Uterus (tissue), 4 donors: ENCODE measurements at places on chromosomes 7 and 10.
A peak's percentile ranks its signal among the peaks of the same experiment; 100 is the strongest.

GRCh38 chr10:102633287-102633686, 11.0 kb upstream of the TRIM8 start:
- H3K27me3 ChIP-seq = no peaks in the 10 kb centered on the region
- H3K27ac ChIP-seq = peak overlapping the region; percentile 64
- H3K36me3 ChIP-seq = no peaks in the 10 kb centered on the region
- no peak overlapping the region for H3K4me3 ChIP-seq
- peaks cover 6% of the 10 kb centered on the region for H3K4me1 ChIP-seq
- no peak for DNase-seq

DNA sequence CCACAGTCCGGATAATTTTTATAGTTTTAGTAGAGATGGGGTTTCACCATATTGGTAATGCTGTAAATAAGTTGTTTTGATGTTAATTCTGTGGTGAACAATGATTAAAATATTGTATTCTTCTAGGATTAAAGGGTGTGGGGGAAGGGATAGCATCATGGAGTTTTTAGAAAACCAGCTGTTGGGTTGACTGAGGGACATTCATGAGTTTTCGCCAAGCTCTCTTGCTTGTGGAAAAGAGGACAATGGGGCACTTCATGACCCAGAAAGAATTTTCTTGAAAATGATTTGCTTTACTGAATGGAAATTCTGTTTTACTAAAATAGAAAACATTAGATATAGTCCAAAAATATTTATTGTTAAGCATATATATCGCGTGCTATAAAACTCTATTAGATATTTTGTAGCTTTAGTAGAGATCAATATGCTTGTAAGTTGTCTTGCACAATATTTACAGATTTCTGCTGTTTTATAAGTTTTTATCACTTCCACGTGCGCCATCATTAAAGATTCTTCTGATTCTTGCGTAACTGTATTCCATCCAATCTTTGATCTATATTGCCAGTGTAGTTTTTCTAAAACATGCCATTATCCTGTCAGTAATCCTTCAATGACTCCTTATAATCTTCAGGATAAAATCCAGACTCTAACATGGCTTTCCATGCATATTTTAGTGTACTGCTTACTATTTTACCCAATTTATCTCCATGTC, 41.8 kb downstream of the LCOR start:
- no peaks in the 10 kb centered on the region for H3K4me1 ChIP-seq
- no peak for DNase-seq
- H3K36me3 ChIP-seq = no peaks in the 10 kb centered on the region
- H3K27ac ChIP-seq = no peak overlapping the region
- no peak overlapping the region for H3K4me3 ChIP-seq

- H3K4me1 ChIP-seq = peaks cover 13% of the 10 kb centered on the region
- no peaks in the 10 kb centered on the region for H3K36me3 ChIP-seq
- no peak overlapping the region for H3K27ac ChIP-seq
- H3K27me3 ChIP-seq = peaks cover 68% of the 10 kb centered on the region
- DNase-seq = no peak
- no peak overlapping the region for H3K4me3 ChIP-seq
Observed at GRCh38 chr7:129784783-129785684, 167.7 kb downstream of the UBE2H start.

DNA sequence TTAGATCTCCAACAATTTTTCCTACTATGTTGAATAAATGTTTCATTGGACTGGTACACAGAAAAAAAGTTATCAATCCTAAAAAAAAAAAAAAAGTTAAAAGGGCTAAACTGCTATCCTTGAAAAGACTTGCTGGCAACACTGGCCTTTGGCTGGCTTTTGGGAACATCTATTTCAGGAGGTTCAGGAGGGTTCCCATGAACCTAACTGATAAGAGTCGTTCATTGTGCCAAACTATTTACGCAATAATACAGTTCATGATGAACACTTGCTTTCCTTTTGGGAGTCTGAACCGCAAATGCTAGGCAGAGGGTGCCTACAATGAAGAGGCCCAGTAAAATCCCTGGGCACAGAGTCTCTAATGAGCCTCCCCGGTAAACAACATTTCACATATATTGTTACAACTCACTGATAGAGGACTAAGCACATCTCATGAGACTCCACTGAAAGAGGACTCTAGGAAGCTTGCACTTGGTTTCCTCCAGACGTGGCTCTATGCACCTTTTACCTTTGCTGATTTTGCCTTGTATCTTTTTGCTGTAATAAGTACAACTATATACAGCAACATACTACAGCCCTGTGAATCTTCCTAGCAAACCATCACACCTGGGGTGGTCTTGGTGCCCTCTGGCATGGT, 45.0 kb downstream of the ZFAND4 start:
- no peaks in the 10 kb centered on the region for H3K36me3 ChIP-seq
- H3K4me1 ChIP-seq = no peaks in the 10 kb centered on the region
- H3K4me3 ChIP-seq = no peak overlapping the region

GRCh38 chr10:127534074-127534473, 15.0 kb upstream of the NPS start:
- H3K36me3 ChIP-seq = no peaks in the 10 kb centered on the region
- H3K27me3 ChIP-seq = no peaks in the 10 kb centered on the region
- DNase-seq = no peak

DNA sequence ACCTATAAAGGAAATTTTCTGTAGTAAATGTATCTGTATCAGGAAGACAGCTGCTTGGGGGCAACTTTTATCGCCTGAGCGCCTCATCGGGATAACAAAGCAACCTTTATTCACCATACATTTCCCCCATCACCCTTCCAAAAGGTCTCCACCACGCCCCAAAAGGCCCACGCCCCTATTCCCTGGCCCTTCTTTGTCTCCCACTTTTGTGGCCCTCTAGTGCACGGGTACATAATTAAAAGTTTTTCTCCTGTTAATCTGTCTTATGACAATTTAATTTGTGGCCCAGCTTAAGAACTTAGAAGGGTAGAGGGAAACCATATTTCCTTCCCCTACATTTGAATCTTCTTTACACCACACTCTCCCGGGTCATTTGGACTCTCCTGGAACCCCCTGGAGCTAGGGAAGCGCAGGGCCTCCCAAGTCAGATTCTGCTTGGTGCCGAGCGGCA, 625 bp downstream of the RP9 start:
- peak overlapping the region; percentile 100 for H3K4me3 ChIP-seq
- H3K36me3 ChIP-seq = no peaks in the 10 kb centered on the region
- H3K27ac ChIP-seq = peak overlapping the region; percentile 75

- no peak overlapping the region for H3K4me3 ChIP-seq
- no peaks in the 10 kb centered on the region for H3K27me3 ChIP-seq
- H3K4me1 ChIP-seq = no peaks in the 10 kb centered on the region
- no peak for DNase-seq
- H3K36me3 ChIP-seq = no peaks in the 10 kb centered on the region
Observed at GRCh38 chr7:138151731-138152577, 75.7 kb downstream of the AKR1D1 start.

DNA sequence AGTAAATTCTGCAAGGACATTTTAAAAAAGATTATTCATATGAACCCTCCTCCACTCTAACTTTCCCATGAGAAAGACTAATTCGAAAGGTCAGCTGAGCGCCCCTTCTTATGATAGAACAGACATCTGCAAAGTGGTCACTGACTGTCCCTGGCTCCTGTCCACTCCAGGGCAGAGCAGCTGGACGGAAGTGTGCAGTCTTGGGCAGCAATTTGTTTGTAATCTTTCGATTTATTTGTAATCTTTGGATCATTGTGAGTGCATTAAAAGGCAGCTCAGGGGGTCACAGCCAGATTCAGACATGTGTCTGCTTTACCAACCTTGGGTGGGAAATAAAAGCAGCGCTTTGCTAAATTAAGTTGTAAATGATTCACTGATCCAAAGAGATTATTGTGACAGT, 158.8 kb upstream of the ADARB2 start:
- DNase-seq = no peak
- H3K4me1 ChIP-seq = no peaks in the 10 kb centered on the region
- H3K27me3 ChIP-seq = no peaks in the 10 kb centered on the region
- H3K27ac ChIP-seq = no peak overlapping the region
- H3K4me3 ChIP-seq = no peak overlapping the region
- H3K36me3 ChIP-seq = no peaks in the 10 kb centered on the region

GRCh38 chr10:113562069-113562468, 9.2 kb downstream of the HABP2 start:
- H3K4me1 ChIP-seq = no peaks in the 10 kb centered on the region
- no peaks in the 10 kb centered on the region for H3K27me3 ChIP-seq
- DNase-seq = no peak
- H3K36me3 ChIP-seq = no peaks in the 10 kb centered on the region

GRCh38 chr7:34756025-34756437, 98.0 kb downstream of the NPSR1 start:
- H3K27ac ChIP-seq = no peak overlapping the region
- no peak for DNase-seq
- no peaks in the 10 kb centered on the region for H3K36me3 ChIP-seq
- no peak overlapping the region for H3K4me3 ChIP-seq

DNA sequence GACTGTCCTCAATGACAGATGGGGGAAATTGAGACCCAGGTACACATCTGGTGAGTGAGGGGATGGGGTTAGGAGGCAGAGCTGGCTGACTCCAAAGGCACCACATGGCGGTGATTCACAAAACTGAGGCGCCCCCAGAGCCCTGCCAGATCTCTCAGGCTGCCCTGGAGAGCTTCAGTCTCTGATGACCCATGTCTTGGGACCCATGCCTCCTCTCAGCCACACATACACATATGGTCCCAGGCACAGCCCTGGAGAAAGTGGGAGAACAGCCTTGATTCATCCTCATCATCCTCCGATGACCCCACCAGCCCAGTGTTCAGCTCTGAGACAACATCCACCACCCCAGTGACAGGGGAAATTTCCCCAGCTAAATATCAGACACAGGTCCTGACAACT, 426.0 kb downstream of the RPS24 start:
- H3K27ac ChIP-seq = no peak overlapping the region
- H3K36me3 ChIP-seq = no peaks in the 10 kb centered on the region
- no peak overlapping the region for H3K4me3 ChIP-seq
- H3K27me3 ChIP-seq = no peaks in the 10 kb centered on the region
- DNase-seq = no peak
- no peaks in the 10 kb centered on the region for H3K4me1 ChIP-seq

DNA sequence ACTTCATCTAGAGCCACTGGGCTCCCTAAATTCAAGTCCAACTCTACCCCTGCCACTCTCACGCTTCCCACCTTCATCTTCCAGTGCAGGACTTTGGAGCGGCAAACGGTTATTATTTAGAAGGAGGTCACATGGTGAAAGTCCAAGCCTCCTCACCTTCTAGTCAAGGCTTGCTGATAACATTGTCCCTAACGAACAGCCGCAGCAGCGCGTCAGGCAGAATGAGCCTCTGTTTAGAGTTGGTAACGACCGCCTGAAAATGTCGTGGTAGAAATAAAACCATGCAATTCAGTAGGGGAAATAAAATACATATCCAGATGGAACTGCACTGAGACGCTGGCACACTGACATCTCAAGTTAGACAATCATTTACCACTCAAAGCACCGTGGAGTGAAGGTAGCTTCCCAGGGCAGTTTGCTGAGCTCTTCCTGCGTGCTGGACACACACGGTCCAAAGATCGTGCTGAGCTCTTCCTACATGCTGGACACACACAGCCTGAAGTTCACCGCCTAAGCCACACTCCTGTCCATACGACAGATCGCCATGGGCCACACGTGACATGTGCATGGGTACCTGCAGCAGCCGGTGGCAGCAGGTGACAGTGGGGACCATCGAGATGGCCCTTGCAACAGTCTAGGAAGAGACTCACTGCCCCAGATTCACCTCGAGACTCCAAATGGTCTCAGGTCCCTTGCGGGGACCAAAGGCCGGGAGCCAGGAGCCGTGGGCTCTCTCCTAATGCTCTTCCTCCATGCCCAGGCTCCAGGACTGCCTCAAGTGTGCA, 323.5 kb downstream of the PTPRN2 start:
- H3K27ac ChIP-seq = no peak overlapping the region
- no peaks in the 10 kb centered on the region for H3K36me3 ChIP-seq
- no peak overlapping the region for H3K4me3 ChIP-seq
- no peaks in the 10 kb centered on the region for H3K4me1 ChIP-seq
- no peak for DNase-seq

- H3K4me3 ChIP-seq = no peak overlapping the region
- H3K4me1 ChIP-seq = no peaks in the 10 kb centered on the region
- H3K27me3 ChIP-seq = no peaks in the 10 kb centered on the region
Observed at GRCh38 chr10:32687546-32687945, 241.6 kb downstream of the CCDC7 start.

DNA sequence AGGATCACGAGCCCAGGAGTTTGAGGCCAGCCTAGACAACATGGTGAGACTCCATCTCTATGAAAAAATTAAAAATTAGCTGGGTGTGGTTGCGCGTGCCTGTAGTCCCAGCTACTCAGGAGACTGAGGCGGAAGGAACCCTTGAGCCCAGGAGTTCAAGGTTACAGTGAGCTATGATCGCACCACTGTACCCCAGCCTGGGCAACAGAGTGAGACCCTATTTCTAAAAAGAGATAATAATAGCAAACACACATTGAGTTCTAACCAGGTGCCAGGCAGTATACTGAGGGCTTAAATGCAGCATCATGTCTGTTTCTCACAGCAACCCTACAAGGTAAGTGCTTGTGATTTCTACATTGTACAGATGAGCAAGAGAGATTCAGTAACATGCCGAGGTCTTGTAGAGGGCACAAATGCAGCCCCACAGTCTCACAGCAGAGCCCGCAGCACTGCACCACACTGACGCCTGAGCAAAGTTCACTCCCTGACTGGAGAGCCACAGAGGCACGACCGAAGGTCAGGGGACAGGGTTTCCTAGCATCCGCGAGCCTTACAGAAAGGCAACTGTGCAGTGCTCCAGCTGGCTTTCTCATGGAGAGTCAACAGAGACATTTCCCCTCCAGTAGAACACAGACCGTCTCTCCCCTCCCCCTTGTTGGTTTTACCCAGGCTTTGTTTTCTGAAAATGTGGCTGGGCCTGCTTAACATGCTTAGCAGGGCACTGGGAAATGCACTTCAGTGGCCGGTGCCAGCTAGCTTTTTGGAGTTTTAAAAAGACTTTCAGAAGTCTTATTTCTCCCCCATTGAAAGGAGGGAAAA, 36.5 kb downstream of the PDSS1 start:
- no peak overlapping the region for H3K4me3 ChIP-seq
- H3K36me3 ChIP-seq = no peaks in the 10 kb centered on the region
- H3K27me3 ChIP-seq = no peaks in the 10 kb centered on the region
- no peak for DNase-seq
- no peaks in the 10 kb centered on the region for H3K4me1 ChIP-seq

DNA sequence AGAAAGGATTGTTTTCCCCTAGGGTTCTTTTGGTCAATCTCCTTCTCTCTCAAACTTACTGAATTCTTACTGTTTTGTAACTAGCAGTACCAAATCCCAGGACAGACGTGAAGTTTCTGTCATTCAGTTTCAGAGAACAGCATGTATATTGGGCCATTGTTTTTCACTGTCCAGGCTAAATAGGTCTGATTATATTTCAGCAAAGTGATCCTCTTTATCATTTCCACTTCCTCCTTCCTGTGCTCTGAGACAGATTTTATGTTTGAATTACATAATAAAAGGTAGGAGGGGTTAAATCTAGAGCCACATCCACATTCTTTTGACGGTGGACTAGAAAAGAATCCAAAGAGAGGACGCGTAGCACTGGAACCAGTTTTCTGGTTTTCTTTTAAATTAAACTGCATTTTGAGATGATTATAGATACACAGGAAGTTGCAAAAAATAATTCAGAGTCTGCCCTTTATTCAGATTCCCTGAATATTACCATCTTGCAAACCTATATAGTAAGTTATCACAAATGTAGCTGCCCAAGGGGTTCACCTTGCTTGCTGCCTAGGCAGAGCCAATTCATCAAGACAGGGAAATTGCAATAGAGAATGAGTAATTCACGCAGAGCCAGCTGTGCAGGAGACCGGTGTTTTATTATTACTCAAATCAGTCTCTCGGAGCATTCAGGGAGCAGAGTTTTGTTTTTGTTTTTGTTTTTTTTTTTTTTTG, 40.1 kb downstream of the AKR1E2 start:
- H3K4me1 ChIP-seq = no peaks in the 10 kb centered on the region
- no peak for DNase-seq
- H3K36me3 ChIP-seq = no peaks in the 10 kb centered on the region
- H3K27me3 ChIP-seq = no peaks in the 10 kb centered on the region
- H3K27ac ChIP-seq = no peak overlapping the region
